ENCODE measurements at places on chromosomes 7 and 10.

- DNase-seq: no peak
Measured at GRCh38 chr7:76257973-76258372, 44.5 kb upstream of the HSPB1 start.

GRCh38 chr7:84617265-84618030 lies 422.9 kb upstream of the SEMA3A start:
- no peak for DNase-seq

GRCh38 chr10:101856626-101857025 lies 13.0 kb upstream of the KCNIP2 start:
- no peak for DNase-seq

DNA sequence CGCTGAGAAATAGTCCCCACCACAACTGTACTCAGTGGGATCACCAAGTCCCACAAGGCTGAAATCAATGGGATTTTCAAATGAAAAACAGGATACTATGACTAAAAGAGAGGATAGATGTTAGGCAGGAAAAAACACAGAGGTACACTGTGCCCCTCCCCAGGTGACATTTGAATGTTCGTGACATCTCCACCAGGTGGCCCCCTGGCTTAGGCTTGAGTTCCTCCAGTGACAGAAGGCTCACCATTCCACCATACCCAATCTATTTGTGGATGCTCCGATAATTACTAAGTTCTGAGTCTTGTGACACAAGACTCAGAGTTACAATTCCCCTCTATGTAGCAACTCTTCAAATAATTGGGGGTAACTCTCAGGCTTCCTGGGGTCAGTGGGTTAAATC lies 77.5 kb upstream of the KCNMA1 start:
- DNase-seq: no peak

GRCh38 chr7:36291387-36292316 lies 98.0 kb upstream of the ANLN start:
- peak; percentile 70 for DNase-seq
